Stimulated activated CD4-positive, alpha-beta T cell treated with anti-CD3 and anti-CD28 coated beads, Interleukin-2, amount 100 ng/mL, for 48 hours (primary cell): ENCODE measurements at places on chromosomes 4 and X.

DNA sequence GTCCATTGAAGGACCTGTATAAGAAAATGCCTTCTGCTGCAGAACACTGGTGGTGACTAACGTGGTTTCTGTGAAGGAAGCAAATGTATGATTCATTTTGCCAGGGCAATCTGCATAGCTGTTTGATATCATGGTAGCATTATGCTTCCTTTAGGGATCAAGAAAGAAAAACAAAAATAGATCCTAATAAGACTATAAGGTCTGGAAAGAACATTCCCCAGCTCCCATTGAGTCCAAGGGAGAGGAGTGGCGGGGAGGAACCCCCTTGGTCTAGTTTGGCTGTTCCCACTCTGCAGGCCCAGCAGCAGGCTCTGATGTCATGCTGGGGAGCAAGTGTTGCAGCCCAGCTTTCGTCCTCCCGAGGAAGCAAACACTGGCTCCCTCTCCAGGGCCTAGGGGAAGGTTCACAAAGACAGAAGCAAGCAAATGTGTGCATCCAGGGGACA lies 154.5 kb upstream of the GALNT7 start:
- no peak for DNase-seq

- DNase-seq = no peak
These were observed 116.1 kb downstream of the FAM53A start for GRCh38 chr4:1567808-1568581.

- DNase-seq = no peak
These were observed 11.4 kb upstream of the FMR1 start for GRCh38 chrX:147900349-147900748.

DNA sequence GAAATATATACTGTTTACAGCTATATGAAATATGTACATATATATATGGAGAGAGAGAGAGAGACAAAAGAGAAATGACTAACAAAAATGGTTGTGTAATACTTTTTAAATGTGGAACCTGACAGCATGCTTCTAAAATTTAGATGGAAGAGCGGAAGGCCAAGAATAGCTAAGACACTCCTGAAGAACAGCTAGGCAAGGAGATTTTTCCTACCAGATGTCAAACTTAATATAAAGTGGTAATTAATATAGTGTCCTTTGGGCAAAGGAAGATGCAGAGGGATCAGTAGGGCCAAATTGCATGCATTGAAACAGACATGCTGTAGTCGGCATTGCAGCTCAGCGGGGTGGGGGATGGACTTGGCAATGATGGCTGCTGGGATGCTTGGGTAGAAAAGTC lies 45.2 kb downstream of the ADD1 start:
- DNase-seq = no peak

- DNase-seq = no peak
These were observed 5.2 kb downstream of the HADH start for GRCh38 chr4:107994894-107995293.

- DNase-seq = no peak
These were observed 238.1 kb upstream of the PPP1R2C start for GRCh38 chrX:43016021-43016420.

DNA sequence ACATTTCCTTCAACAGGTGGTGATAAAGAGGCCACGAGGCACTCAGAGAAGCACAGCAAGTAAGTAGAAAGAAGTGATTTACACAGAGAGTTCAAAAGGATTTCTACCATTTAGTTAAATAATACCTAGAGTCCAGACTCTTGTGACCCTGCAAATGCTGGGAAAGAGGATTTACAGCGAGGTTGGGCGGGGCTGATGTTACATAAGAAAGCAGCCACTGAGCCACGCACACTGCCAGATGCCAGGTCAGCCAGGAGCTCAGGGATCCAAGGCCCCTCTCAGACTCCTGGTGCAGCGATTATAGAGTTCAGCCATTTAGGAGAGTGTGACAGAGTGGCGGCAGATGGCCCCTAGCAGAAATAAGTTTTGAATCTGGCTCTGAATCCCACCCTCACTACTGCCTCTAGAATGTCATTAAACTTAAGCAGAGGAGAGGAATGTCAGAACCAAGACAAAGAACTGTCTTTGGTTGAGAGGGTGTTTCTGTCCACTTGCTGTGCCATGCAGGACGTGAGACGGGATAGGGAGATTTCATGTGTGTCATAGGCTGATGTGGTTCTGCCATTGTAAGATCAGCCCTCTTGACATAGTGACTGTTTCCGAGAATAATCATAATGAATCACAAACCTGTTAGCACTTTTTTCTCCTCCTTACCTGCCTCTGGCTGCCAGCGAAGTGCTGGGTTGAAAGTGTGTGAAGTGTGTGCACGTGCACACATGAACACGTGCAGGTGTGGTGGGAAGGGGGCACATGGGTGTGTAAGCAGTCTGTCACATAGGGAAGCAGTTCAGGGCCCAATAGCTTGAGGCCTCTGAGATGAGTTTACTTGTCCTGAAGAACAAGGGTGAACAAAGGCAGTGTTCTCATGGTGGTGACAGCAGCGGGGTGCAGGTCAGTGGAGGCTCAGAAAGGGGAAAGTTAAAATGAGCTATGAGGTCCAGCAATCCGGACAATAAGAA lies 50.1 kb downstream of the MFAP3L start:
- no peak for DNase-seq

GRCh38 chrX:136200466-136200865 lies 50.7 kb downstream of the MAP7D3 start:
- DNase-seq = no peak
